ENCODE measurements at places on chromosomes 5 and 9.

GRCh38 chr9:37002413-37003217 lies 31.5 kb downstream of the PAX5 start:
- no peak for DNase-seq

- DNase-seq = no peak
These were observed 118.7 kb upstream of the TAF11L2 start for GRCh38 chr5:17379100-17379951.

- DNase-seq = no peak
These were observed 906.3 kb upstream of the DMAC1 start for GRCh38 chr9:8705861-8706260.

GRCh38 chr5:51598026-51598425 lies 214.8 kb downstream of the ISL1 start:
- no peak for DNase-seq

DNA sequence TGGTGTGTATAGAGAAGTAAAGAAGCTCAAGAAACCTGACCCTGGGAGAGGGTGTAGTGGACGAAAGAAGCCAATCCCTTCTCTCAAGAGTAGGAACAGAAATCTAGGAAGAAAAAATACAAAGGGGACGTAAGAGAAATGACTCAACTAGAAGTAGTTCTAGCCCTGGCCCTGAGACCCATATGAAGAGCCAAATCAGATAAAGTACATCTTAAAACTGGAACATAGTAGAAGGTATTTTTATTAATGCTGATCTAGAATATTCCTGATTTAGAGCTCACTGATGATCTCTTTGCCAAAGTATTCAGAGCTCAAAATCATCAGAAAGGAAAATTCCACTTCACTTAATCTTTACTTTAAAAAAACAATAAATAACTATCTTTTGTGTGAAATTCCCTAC lies 184.8 kb downstream of the MLLT3 start:
- DNase-seq = no peak

- DNase-seq = peak; percentile 8
These were observed 97.1 kb downstream of the UNC13B start for GRCh38 chr9:35258660-35259474.

DNA sequence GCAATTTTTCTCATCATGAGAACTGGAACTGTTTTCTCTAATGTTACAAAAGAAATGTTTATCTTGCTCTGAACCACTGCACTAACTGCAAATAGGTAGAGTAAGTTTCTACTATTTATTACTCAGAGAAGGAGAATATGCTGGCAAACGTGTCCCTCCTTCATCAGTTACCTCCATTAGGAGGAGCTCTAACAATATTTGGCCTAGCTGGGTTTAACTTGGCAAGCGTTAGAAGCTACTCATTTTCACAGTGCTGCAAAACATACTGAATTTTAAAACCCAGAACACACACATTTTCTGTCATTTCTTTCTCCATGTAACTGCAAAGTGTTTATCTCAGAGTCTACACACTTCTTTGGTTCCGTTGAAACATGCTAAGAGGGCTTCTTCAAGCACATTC lies 101.0 kb upstream of the GABRG2 start:
- DNase-seq = no peak

GRCh38 chr5:170216257-170216864 lies 16.4 kb upstream of the C5orf58 start:
- DNase-seq = no peak

DNA sequence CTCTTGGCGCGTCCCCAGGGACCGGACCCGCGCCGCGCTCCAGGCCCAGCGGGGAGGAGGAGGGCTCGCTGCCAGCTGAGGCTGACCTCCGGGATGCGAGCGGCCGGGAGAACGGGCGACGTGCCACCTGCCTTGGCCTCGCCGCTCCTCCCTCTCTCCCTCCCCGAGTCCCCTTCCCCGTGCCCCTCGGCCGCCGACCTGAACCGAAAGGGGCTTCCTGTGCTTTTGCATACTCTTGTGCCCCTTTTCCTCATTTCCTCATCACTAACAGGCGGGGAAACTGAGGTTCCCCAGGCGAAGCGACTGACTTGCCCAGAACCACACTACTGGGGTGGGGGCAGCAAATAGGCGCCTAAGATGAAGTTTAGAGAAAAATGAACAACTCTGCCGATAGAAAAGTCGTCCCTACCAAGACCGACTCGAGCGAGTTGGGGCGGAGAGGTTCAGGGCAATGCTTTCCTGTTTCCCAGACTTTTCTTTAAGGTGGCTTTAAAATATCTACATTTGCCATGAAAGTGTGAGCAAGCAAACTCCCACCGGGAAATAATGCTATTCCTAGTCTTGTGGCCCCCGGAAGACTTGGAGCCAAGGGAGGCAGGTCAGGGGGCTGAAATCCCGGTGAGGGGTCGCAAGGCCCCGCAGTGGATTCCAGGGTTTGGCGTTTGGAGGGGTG lies 580 bp upstream of the DUSP1 start:
- no peak for DNase-seq

DNA sequence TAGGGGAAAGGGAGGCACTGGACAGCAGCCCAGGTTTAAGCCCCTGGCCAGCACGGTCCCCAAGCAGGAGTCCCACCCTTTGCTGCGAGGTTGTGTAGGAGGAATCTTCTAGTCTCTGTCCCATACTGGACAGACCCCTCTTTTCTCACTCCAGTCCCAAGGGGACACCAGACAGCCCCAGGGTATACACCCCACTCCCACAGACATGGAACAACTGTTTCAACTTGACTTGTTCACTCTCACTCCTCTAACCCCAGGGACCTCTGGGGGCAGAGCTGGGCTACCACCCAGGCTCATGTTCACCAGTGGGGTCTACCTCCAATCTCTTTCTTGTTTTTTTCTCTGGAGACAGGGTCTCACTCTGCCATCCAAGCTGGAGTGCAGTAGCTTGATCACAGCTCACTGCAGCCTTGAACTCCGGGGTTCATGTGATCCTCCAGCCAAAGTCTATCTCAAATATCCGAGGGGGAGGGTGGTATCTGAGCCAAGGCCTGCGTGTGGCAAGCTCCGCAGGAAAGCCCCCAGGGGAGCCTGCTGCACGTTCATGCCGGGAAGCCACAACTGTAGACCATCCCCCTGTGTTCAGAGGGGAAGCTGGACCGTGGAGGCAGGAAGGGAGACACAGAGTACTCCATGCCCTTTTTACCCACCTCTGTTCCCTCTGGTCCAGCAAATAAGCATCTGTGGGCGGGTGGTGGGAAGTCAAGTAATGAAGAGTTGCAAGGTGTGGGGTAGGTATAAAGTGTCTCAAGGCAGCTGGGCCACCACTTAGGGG lies 1.8 kb downstream of the PTGES2 start:
- no peak for DNase-seq

- DNase-seq = no peak
These were observed 303.9 kb downstream of the TENT4A start for GRCh38 chr5:7016999-7017747.

DNA sequence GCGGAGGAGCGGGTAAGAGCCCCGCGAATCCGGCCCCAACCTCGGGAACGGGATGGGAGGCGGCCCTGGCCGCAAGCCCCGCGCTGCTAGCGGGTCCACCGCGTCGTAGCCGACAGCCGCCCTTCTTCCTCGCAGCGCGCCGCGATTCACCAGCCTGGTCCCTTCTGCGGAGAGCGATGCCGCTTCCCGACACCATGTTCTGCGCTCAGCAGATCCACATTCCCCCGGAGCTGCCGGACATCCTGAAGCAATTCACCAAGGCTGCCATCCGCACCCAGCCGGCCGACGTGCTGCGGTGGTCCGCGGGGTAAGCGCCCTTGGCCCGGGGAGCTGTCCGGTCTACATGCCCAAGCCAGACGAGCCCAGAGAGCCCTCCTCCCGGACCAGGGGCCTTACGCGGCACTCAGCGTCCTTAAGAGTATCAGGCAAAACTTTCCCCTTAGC lies 335 bp downstream of the ROPN1L start:
- no peak for DNase-seq

- no peak for DNase-seq
These were observed 28.6 kb downstream of the FKBP15 start for GRCh38 chr9:113192455-113192854.

DNA sequence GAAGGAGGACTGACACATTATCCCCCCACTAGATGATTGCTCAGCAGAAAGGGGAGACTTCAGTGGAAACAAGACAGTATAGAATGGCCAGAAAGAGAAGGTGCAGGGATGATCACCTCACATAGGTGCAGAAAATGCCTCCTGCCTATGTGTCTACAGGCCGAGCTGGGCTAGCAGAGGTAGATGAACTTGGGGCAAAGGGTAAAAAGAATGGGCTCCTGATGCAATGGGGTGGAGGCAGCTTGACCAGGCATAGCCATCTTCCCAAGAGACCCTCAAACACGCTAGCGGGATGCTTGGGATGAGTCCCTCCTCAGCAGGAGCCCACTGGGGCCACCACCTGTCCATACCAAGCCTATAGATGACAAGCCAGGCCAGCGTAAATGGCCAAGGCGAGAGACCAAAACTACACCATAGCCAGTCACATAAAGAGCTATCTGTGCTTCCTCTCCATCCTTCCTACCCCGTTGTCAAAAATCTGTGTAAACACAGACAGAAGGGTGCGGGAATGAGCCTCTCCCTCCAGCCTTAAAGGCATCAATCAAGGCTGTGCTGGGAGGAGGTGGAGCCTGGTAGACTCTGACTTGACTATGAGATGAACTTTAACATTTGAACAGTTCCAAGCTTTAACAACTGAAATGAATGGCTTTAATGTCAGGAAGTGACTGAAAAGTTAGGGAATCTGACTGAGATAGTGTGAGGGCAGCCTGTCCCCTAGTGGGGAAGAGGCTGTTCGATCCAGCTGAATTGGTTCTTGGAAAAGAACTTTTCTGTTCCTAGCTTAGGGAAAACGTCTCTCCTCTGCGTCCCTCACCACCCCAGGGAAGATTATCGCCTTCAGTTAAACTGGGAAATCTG lies 10.4 kb downstream of the C9orf152 start:
- no peak for DNase-seq

- DNase-seq = no peak
These were observed 9.4 kb downstream of the BARHL1 start for GRCh38 chr9:132591751-132592314.

DNA sequence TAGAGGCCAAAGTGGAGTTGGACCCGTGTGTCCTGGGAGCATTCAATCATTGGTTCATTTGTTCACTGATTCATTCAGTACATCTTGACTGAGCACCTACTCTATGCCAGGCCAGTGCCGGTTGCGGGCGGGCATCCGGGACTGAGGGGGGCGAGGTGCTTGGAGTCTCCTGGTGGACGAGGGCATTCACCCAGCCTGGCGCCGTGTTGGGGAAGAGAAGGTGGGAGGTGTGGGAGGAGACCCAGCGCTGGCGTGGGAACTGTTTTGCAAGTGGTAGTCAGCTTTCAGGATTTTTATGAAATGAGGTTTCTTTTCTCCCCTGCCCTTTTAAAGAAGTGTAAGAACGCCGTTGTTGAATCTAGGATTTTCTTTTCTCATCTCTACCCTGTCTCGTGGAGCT lies 37.2 kb downstream of the NCS1 start:
- no peak for DNase-seq

- DNase-seq = no peak
These were observed 28.3 kb downstream of the WWC1 start for GRCh38 chr5:168319774-168320173.

- DNase-seq = no peak
These were observed 25.4 kb upstream of the UBAC1 start for GRCh38 chr9:135986605-135987004.

GRCh38 chr9:73081979-73082657 lies 69.5 kb upstream of the ANXA1 start:
- DNase-seq = no peak

DNA sequence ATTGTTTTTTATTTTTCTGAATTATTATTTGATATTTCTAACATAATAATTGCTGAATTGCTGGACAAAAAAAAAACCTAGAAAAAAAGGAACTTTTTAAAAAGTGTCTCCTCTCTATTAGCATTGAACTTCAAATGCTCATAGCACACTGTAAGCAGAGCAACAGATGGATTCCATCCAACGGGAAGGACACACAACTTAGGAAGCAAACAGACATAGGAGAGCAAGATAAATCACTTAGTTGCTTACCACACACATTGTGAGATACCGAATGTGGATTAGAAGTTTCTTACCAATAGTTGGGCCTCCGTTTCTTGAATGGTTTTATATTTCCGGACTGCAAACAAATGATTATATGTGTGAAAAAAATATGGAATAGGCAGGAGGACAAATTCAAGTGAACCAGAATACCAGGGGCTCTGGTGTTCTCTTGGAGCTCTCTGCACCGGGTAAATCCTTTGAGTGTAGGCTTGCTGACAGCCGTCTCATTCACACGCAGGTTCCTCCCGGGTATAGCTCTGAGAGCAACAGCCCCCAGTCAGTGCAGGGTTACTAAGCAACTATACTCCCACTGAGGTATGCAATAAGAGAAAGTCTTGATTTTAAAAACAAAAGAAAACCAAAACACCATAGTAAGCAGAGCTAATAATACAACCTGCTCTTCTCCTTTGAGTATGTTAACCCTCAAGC lies 217.6 kb downstream of the TMEM167A start:
- no peak for DNase-seq

- DNase-seq = no peak
These were observed 70.4 kb upstream of the IFNE start for GRCh38 chr9:21552244-21553170.

DNA sequence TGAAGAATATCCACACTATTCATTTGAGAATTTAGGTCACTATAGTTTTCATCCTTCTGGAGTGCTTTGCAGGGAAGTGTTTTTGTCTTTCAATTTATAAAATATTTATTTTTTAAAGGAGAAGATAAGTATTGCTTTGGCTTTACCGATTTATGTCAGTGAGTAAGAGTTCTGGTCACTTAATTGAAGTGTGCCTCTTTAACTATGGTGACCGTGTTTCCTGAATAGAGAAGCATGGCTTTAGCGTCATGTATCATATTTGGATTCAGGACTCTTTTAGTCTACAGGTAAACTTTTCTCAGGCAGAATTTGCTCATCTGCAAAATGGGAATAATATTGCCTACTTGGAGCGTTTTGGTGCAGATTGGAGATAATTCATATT lies 902 bp downstream of the BDP1 start:
- no peak for DNase-seq

GRCh38 chr5:40477856-40478546 lies 201.7 kb upstream of the PTGER4 start:
- DNase-seq = no peak

- DNase-seq = no peak
These were observed 57.8 kb upstream of the HSPA9 start for GRCh38 chr5:138632900-138633489.

- DNase-seq = no peak
These were observed at the start of gene PHF2 for GRCh38 chr9:93576258-93577077. Gene PHF2, plus strand, starts transcription at chr9:93576584. Its CDS starts 190 bp downstream, at chr9:93576774.

GRCh38 chr9:20197976-20198685 lies 409.3 kb upstream of the SLC24A2 start:
- DNase-seq = no peak

DNA sequence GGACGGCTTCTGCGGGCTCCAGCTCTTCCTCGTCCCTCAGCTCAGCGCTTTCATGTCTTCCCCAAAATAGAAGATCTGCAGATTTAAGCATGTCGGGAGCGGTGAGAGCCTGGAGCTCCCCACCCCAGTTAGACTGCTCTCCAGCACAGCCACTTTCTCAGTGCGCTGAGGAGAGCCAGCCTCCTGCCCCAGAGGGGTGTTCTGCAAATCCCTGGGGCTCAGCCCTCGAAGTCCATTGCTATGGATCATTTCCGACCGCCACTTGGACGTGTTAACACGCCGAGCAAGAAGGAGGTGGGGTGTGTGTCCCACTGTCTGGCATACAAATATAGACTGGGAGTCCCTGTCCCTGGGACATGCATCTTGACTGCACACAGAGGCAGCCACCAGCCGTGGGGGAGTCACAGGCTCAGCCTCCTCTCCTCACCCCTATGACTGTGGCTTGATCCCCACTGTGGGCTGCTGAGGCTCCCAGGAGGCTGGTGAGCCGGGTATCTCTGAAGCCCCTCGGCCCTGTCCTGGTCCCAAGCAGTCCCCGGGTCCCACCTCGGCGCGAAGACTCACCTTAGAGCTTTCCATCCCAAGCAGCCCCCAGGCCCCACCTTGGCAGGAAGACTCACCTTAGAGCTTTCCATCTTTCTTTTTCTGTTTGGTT lies 30.0 kb upstream of the RNF130 start:
- no peak for DNase-seq

Measured in activated T-helper 9 cell treated with anti-CD3 and anti-CD28 coated beads, Interleukin-2, amount 50 U/mL, for 16 hours (primary cell).